ENCODE measurements at places on chromosomes 2 and 18.

- no peak for DNase-seq
These were observed 407.4 kb upstream of the SETBP1 start for GRCh38 chr18:44273298-44273697.

DNA sequence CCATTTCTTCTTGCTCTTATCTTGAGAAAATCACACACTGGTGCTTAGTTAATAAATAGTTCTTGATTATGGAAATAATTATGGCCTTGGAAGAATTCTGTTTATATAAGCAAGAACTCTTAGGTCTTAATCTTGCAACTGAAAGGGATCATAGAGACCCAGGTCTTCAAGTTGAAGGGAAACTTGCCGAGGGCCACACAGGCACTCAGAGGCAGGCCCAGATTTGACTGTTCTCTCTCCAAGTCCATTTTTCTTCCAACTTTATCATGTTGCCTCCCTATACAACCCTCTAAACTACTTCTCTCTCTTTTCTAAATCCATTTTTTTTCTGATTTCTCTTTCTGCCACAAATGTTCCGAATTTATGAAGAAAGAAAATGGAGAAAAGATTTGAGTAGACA, 94.5 kb upstream of the RMDN2 start:
- DNase-seq, result no peak

GRCh38 chr2:200944467-200945394, 18.7 kb downstream of the ORC2 start:
- no peak for DNase-seq

GRCh38 chr2:216985658-216986141, 125.8 kb upstream of the TNP1 start:
- no peak for DNase-seq

DNA sequence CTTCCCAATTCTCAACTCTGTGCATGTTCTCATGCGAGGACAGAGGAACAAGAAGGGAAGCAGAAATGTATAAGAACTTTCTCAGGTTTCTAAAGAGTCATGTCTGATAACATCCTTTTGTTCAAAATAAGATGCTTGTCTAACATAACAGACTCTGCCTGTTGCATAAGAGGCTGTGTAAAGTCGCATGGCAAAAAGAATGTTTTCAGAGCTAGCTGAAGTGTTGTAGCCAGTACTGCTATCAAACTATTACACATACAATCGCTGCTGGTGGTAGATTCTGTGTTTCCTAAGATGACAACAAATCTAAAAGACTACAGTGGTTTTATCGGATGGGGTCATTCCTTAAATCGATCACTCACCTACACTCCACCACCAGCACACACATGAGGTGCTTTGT, 487.5 kb downstream of the IRS1 start:
- no peak for DNase-seq

- no peak for DNase-seq
These were observed 104.6 kb upstream of the ACVR1C start for GRCh38 chr2:157733263-157733662.

DNA sequence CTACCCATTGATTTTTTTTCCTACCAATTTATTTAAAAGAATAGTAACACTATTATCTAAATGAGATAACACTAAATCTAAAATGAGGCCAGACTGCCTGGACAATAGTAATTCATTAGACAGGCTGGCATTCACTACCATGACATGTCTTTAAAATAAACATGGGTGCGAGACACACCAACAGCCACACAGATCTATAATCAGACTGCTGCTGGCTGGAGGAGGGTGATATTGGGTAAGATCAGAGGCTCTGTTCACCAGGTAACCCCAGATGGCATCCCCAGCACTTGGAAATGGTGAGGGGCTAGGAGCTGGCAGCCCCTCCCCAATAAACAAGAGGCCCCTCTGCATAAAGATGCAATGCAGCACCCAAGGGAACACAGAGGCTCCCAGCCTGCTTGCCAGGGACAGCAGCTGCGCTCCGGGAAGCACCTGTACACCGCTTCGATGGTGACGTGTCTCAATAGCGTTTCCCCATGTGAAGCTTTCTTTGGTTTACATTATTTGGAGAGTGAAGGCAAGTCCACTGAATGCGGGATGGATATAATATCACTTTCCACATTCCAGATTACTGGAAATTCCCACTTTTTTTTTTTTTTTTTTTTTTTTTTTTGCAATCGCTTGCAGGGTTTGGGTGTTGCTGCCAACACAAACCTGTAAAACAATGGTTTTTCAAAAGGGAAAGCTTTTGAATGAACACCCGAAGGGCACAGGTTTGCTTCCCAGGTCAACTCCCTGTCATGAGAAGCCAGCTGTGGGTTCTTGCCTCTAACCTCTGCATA, 159.0 kb downstream of the ZNF516 start:
- no peak for DNase-seq

GRCh38 chr2:222561817-222562645, 93.9 kb downstream of the FARSB start:
- no peak for DNase-seq

DNA sequence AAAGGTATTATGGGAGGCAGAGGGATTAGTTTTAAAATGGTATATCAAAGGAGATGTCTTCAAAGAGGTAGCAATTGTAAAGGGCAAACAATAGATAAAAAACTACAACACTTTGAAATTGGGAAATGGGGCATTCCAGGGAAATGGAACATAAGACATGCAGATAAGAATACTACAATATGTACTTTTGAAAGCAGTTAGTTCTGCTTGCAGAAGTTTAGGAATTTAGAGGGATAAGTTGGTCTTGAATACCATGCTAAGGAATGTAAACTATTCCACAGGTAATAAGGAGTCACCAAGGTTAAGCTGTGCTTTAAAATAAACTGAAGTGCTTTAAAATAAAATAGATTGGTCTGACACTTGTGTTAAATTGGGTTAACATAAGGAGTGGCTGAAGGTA, 571.7 kb upstream of the ACVR2A start:
- DNase-seq, result no peak

- DNase-seq, result peak; percentile 86
These were observed 42.1 kb upstream of the TRIM43B start for GRCh38 chr2:95526360-95527341.

GRCh38 chr2:201343559-201343958, 13.6 kb downstream of the FLACC1 start:
- no peak for DNase-seq

DNA sequence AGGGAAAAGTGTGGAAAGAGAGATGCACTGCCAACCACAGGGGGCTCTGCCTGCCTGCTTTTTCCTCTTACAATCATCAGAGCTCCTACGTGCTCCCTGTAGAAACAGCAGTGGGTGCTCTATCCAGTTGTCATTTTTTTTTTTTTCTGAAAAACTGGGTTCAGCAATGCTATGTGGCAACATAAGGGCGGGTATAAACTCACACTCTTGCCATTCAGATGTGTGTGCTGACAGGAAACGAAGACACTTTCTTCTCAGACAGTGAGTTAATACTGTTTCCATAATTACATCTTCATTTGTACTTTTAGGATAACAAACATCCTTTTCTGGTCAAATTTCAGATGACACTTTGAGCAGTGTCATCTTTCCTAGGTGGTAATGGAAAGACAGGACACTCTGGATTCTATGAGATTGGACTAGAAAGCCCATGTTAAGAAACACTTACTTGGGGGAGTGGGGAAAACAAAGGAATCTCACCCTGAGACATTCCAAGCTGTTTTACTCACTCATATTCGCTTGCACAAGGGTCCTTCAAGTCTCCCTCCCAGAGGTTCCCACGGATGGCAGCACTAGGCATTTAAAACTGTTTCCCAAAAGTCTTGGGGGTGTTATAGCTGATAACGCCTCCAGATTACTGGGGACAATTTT, 41.3 kb downstream of the CCDC93 start:
- DNase-seq, result no peak

DNA sequence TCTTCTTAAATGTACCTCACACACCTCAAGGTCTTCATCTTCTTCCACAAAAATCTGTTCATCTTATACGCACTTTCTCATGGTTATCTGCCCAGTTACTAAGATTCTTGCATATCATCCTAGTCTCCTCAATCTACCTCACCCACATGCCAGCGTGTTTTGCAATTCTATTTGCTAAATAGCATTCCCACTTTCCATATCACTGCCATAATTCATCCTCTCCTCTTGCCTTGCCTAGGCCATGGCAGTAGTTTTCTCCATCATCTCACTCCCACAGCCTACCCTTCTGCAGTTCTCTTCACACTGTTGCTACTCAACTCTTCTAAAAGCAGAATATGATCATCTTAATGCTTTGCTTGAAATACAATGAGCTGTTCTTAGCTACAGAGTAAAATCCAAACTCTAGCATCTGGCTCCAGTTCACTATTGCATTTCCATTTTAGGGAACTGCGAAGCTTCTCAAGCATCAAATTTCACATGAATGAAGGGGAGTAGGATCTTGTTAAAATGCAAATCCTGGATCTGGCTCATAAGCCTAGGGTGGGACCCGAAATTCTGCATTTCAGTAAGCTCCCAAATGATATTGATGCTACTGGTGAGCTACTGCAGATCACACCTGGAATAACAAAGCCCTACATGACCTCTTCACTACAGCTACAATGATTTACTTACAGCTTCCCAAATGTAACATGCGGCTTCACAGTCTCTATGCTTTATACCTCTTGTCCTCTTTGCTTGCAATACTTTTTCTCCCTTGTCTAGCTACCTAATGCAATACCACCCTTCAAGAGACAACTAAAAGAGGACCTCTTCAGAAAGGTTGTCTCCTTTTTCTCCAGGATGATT, 293.9 kb downstream of the SATB2 start:
- DNase-seq, result no peak

DNA sequence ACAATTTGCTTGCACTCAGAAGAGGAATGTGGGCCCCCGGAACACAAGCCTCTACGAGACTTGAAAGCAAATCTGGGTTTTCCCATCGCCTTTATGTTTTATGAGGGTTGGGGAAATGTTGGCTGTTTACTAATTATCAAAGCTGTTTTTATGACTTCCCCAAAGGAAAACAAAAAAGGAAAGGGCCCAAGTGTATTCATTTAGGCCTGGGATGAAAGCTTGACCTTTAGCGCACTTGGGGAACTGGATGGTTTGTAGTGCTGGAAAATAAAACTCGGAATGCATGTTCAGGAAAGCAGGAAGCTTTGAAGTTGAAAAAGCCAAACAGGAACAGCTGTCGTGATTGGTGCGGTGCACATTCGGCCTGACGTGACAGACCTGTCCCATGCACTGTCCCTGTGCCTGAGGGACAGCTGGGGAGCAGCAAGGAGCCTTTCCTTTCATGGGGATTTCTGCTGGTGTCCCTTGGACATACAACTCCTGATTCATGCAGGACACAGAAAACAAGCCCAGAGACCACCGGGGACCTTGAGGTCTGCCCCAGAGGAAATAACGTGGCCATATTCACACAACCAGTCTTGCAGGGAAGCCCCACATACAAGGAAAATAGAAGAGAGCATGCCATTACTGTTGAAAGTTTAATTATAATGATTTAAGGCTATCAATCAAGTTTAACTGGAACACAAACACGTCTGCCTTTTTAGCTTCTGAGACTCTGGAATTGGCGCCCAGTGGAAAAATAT, 169.7 kb upstream of the APCDD1 start:
- DNase-seq, result no peak

DNA sequence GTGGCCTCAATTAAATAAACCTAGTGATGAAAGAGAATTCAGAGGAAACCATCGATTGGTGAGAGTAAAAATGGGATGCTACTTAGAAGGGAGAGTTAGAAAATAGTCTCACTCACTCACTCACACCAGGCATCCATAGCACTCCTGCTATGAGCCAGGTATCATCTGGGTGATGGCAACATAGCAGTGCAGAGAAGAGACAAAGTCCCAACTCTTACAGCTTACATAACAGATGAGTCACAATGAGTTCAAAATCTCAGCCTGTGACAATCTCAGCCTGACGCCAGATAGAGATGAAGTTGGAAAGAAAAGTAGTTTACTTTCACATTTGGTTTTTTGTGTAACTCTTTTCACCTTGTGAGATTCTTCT, 55.4 kb upstream of the THOC1 start:
- DNase-seq, result no peak

GRCh38 chr2:74583504-74583903, 29.0 kb downstream of the DOK1 start:
- DNase-seq, result no peak
